Naive thymus-derived CD4-positive, alpha-beta T cell (primary cell): ENCODE measurements at places on chromosomes 3 and 15. TPM values are rescaled to one million over a fixed set of nuclear protein-coding genes. Genes with fewer than 3 reads are reported as not detected.

The CMTM8 gene
- 7.9 TPM for total RNA-seq

The TGFBR2 gene
- total RNA-seq: 166 TPM

The PLA2G4E gene
- not detected for total RNA-seq

GRCh38 chr3:165347526-165347925, 151.3 kb upstream of the SLITRK3 start:
- no peaks in the 10 kb centered on the region for H3K27me3 ChIP-seq
- H3K4me1 ChIP-seq: no peaks in the 10 kb centered on the region
- H3K27ac ChIP-seq: no peak overlapping the region
- no peaks in the 10 kb centered on the region for H3K36me3 ChIP-seq

- no peak for DNase-seq
- no peak overlapping the region for H3K4me3 ChIP-seq
- no peaks in the 10 kb centered on the region for H3K4me1 ChIP-seq
- H3K27ac ChIP-seq: no peak overlapping the region
Observed at GRCh38 chr15:33810806-33811205, 157.5 kb upstream of the CHRM5 start.

DNA sequence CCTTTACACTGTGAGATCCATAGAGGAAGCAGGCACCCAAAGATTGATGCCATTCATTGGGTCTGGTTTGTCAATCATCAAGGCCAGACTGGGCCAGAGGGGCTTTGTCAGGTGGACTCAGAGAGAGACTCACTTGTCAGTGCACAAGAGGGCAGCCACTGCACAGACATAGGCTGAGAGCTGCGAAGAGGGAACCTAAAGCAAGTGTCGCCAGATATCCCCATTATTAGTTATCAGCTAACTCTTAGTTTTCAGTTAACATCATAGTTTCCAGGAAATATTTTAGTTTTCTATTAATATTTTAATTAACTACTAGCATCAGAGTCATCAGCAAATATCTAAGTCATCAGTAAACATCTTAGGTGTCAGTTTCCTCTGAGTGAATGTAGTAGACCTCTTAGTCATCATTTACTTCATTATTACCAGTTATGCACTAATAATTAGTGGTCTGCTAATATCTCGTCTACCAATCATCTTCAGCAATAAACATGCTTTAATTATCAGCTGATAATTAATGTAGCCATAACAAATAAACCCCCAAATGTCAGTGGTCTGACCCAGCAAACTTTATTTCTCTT, 41.7 kb upstream of the LIMD1 start:
- DNase-seq: no peak
- no peaks in the 10 kb centered on the region for H3K4me1 ChIP-seq
- H3K27me3 ChIP-seq: no peaks in the 10 kb centered on the region
- H3K4me3 ChIP-seq: no peak overlapping the region

DNA sequence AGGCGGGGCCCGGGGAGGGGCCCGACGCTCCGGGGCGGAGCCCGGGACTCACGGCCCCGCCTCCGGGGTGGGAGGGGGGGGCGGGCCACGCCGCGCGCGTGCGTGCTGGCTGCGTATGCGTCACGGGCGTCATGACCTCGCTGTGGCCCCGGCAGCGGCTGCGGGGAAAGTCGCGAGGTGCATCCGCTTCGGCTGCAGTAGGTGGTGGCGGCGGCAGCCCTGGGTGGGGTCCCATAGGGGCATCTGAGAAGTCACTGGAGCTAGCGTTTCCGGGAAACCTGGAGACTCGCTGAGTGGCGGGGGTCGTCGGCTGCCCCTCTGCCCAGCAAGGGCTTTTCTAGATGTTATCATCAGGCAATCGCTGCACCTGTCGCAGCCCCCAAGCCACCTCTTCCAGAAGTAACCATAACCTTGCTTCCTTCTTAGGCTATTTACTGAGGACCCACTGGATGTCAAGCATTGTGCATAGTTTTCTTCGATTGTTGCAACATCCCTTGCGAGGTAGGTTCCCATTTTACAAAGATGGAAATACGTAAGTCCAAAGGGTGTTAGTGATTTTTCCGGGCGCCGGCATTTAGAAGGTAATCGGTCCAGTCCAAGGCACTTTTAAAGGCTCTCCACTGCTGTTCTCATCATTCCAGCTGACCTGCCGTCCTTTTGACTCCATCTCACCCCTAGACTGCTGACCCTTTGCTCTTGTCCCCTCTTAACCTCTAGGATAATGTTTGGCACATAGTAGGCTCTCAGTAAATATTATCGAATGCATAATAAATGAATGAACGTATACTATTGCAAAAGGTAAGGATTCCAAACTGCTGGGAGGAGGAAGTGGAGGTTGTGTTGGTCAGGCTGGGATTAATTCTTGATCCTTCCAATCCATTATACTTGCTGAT, at the start of gene GDPGP1:
GDPGP1 (plus strand) TSS at position 114 of the 893 bp plus-strand sequence. CDS start 6,700 bp downstream, outside the sequence.
- H3K4me1 ChIP-seq: peaks cover 39% of the 10 kb centered on the region
- no peak for DNase-seq
- peak within 1 kb of the TSS; percentile 99 for H3K27ac ChIP-seq
- no peaks in the 10 kb centered on the region for H3K36me3 ChIP-seq
- no peaks in the 10 kb centered on the region for H3K27me3 ChIP-seq
- peak within 1 kb of the TSS; percentile 92 for H3K4me3 ChIP-seq

- H3K4me3 ChIP-seq: no peak overlapping the region
- H3K36me3 ChIP-seq: peaks cover 13% of the 10 kb centered on the region
- H3K4me1 ChIP-seq: no peaks in the 10 kb centered on the region
Observed at GRCh38 chr3:32706348-32707025, 21.5 kb downstream of the CNOT10 start.

GRCh38 chr15:69823223-69823907, 274.4 kb downstream of the TLE3 start:
- no peaks in the 10 kb centered on the region for H3K27me3 ChIP-seq
- no peak overlapping the region for H3K27ac ChIP-seq
- no peaks in the 10 kb centered on the region for H3K36me3 ChIP-seq
- no peaks in the 10 kb centered on the region for H3K4me1 ChIP-seq
- DNase-seq: no peak

GRCh38 chr15:69854521-69855181, 243.1 kb downstream of the TLE3 start:
- peaks cover 17% of the 10 kb centered on the region for H3K4me1 ChIP-seq
- H3K36me3 ChIP-seq: no peaks in the 10 kb centered on the region
- DNase-seq: no peak
- no peak overlapping the region for H3K27ac ChIP-seq

- no peak for DNase-seq
- H3K27ac ChIP-seq: no peak overlapping the region
- H3K27me3 ChIP-seq: no peaks in the 10 kb centered on the region
- no peaks in the 10 kb centered on the region for H3K4me1 ChIP-seq
- no peaks in the 10 kb centered on the region for H3K36me3 ChIP-seq
Observed at GRCh38 chr15:47507221-47507985, 209.9 kb upstream of the SEMA6D start.

DNA sequence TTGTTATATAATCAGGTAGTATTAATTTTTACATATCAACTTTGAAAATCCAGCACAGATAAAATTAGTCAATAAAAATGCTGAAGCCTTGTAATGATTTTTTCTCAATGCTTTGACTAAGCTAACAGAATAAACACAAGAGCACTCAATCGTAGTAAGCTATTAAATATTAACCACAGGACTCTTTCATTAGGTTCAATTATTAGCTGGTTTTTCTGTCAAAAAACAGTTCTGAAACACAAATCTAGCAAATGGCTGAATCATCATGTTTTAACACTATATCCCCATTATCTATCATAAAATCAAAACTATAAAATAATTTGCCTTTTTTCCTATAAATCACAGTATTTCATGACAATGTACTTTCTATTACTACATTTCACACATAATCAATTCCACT, 69.6 kb downstream of the PLOD2 start:
- no peaks in the 10 kb centered on the region for H3K4me1 ChIP-seq
- no peak for DNase-seq
- H3K27me3 ChIP-seq: no peaks in the 10 kb centered on the region
- H3K36me3 ChIP-seq: no peaks in the 10 kb centered on the region

GRCh38 chr3:71355862-71356261, 227.7 kb downstream of the FOXP1 start:
- peaks cover 9% of the 10 kb centered on the region for H3K4me1 ChIP-seq
- no peaks in the 10 kb centered on the region for H3K27me3 ChIP-seq
- H3K36me3 ChIP-seq: peaks cover 23% of the 10 kb centered on the region
- H3K27ac ChIP-seq: no peak overlapping the region
- no peak for DNase-seq

GRCh38 chr3:87987952-87988351, 70.9 kb downstream of the CGGBP1 start:
- H3K27ac ChIP-seq: no peak overlapping the region
- DNase-seq: no peak
- no peaks in the 10 kb centered on the region for H3K36me3 ChIP-seq
- no peak overlapping the region for H3K4me3 ChIP-seq
- no peaks in the 10 kb centered on the region for H3K4me1 ChIP-seq
- no peaks in the 10 kb centered on the region for H3K27me3 ChIP-seq
